CD4-positive, CD25-positive, alpha-beta regulatory T cell (primary cell): ENCODE measurements at places on chromosomes 12 and 14.

DNA sequence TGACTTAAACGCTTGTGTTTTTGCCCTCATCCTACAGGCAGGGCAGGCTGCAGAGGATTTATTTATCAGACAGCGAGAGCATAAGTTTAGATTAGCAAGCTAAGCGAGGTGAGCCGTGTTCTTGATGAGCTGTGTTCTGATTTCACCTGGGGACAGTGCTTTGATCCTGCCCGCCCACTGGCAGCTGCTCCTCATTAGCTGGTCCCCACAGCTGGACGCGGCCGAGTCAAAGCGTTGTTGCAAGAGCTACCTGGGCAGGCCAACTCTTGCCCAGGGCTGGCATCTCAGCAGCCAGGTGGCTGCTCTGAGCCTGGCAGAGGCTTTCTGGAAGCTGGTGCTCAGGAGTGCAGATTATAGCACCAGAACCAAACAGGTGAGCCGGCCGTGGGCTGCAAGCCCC lies 46.8 kb upstream of the BEGAIN start:
- DNase-seq: no peak

GRCh38 chr12:118175823-118176447 lies 40.0 kb downstream of the PEBP1 start:
- DNase-seq: no peak

DNA sequence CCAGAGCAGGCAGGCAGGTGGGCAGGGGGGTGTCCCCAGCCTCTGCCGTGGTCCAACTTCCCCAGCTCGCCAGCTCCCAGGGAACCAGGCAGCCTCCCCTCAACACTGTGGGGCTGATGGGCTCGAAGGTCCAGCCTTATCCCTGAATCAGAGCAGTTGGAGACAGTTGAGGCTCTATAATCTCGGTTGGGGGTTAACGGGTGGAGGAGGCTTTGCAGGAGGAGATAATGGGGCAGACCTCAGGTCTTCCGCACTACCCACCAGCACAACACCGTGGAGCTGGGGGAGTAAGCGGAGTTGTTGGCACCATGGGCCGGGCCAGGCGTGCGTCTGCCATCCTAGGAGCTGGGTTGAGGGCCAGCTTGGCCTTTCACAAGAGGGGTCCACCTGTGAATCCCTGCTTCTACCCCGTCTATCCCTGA lies 13.9 kb upstream of the HDAC7 start:
- DNase-seq: no peak

GRCh38 chr12:13007496-13008233 lies 7.6 kb upstream of the HEBP1 start:
- DNase-seq: no peak

GRCh38 chr14:64790478-64790877 lies 86.3 kb downstream of the PLEKHG3 start:
- no peak for DNase-seq

DNA sequence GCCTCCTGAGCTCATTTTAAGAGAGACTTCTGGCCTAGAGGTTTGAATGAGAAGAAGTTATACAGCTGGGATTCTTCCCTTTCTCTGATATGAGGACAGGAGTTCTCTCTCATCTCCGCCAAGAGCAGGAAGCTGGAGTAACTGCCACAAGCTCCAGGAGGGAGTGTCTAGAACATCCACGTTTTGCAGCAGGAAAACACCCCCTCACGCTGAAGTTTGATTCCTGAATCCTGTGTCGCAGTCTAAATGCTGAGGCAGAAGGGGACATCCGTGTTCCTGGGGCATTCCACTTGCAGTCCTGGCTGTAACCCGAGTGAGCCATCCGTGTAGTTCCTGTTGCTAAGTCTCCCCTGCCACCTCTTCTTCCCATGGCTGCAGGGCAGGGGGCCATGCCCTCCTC lies 38.3 kb downstream of the NTF3 start:
- DNase-seq: no peak

DNA sequence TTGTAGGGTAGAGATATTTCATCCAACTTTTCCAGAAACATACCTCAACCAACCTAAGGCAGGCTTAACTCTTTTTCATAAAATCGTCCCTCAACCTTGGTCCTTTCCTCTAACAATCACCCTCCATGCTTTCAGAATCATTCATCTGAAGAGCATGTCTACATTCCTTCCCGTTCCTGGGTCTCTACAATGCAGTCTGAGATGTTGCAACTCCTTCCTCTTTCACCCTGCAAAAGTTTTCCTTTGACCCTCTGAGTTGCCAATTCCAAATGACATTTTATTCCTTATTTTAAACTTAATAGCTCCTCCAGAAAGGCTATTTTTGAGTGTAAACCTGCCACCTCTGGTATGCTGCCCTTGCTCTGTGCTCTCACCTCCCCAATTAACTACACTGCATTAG lies 16.7 kb downstream of the SLC7A7 start:
- no peak for DNase-seq

GRCh38 chr14:95483309-95484165 lies 32.9 kb downstream of the SYNE3 start:
- no peak for DNase-seq

DNA sequence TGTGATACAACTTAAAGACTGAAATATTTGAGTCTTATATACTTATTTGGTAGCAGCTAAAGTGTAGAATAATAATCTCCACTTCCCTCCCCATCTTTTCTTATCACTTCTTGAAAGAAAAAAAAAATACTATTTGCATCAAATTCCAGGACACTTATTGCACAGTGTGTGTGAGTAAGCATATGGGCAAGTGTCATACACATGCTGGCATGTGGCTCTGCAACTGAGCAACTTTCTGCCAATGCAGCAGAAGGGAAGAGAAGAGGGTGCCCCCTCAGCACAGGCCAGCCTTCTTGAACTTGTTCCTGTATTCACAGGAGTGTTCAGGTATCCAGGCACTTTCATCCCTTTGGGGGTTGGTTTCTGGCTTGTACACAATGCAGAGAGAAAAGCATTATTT lies 145.8 kb downstream of the CPNE8 start:
- no peak for DNase-seq

DNA sequence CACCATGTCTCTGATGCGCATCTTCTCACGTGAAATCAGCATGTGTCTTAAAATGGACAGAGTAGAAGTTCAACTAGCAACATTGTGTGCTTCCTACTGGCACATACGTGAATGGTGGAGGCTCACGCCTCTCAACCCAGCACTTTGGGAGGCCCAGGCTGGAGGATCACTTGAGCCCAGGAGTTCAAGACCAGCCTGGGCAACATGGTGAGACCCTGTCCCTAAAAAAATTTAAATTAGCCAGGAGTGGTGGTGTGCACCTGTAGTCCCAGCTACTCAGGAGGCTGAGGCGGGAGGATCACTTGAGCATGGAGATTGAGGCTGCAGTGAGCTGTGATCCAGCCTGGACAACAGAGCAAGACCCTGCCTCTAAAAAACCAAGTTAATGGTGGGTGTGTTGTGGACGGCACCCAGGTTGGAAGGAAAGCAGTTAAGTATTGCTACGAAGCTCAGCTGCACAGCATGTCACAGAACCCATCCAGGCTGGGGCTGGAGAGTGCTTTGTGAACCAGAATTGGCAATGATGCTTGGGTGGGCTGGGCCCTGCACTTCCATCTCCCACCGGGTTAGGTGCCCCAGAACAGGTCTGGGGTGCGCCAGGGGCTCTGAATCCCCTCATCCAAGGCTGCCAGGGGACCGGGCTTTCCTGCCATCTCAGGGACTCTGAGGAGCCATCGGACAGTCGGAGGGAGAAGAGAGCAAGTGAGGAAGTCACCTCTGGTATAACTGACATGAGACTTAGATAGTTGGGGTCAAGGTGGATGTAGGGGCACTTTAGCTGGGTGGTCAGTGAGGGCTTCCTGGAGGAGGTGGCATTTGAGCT lies 33.0 kb upstream of the ULK1 start:
- DNase-seq: no peak

DNA sequence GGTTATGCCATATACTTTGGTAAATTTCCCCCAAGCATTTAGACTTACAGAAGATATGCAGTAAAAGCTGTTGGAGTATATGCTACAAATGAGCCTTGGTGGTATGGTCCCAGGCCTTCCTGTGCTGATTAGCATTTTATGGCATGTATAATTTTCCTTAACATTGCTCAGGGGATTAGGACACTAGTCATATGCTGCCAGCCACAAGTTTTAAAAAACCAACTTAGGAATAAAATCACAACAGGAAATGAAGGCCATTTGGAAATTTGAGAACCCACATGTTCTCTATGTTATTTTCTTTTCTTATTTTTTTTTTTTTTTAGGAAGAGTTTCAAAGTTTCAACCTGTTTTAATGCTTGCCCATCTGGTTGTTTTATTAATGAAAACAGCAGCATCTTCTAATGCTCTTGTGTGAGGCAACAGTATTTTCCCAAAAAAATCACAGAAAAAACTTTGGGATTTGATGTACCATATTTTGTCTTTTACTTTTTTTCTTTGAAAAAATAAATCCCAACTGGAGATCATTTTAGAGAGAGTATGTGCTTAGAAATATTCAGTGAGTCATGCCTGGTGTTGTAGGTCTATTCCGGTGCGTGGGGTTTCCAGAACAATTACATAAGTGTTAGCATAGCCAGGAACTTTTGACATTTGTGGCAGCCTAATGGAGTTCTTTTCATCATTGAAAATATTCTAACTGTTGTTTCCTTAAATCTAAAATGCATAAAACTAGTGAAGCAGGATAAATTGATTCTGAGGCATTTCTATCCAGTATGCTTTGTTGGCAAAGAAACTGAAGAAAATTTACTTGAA lies 21.7 kb upstream of the DUSP6 start:
- no peak for DNase-seq
